Activated CD4-positive, alpha-beta T cell treated with anti-CD3 and anti-CD28 coated beads, Interleukin-2, amount 50 U/mL, for 16 hours (primary cell): ENCODE measurements at places on chromosomes 6 and 20.
A peak's percentile ranks its signal among the peaks of the same experiment; 100 is the strongest.

GRCh38 chr6:169829786-169830185 is 78.4 kb downstream of the ERMARD start:
- no peak for DNase-seq

DNA sequence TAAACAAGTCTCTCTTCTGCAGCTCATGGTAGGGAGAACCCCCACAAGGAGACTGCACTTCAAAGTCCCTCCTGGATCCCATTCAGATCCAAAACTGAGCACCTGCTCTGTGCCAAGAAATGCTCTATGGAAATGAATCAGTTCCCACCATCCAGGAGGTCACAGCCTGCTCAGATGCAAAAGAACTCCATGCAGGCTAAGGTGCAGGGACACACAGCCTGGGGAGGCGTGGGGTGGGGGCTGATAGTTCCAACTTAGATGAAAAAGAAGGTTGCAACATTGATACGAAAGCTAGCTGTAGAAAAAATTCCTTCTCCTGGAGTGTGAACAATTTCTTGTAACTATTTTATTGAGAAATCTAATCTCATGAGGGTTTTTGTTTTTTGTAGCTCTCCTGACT is 111.0 kb upstream of the TMEM170B start:
- DNase-seq: no peak

DNA sequence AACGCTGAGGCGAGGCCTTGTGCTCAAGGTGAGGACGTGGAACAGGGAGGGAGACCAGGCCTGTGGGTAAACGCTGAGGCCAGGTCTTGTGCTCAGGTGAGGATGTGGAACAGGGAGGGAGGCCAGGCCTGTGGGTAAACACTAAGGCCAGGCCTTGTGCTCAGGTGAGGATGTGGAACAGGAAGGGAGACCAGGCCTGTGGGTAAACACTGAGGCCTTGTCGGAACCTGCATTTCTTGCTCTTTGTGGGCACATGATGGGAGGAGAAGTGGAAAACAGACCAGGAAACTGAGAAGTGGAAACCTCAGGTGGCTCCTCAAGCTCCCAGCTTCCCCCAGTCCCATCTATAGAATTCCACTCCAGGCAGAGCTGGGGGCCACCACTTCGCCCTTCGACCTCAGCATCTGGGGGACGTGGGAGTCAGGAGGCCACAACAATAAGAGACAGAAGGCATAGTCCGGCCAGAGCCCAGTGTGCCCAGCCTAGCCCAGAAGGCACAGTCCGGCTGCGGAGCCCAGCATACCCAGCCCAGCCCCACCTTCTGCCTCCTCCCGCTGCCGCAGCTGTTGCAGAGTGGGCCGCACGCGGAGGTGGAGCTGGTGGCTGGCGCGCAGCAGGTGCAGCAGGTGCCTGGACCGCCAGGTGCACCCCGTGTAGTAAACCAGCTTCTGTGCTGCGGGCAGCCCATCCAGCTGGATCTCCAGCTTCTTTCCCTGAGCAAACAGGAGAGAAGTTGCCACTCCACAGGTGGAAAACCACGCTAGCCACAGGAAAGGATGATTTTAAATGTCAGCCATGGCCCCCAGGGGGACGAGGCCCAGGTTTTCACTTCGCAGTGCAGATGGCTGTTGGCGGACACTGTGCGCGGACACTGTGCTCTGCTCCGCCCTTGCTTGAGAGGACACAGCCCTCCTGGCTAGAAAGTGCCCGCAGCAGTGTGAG is 17.5 kb downstream of the FRMD1 start:
- no peak for DNase-seq

DNA sequence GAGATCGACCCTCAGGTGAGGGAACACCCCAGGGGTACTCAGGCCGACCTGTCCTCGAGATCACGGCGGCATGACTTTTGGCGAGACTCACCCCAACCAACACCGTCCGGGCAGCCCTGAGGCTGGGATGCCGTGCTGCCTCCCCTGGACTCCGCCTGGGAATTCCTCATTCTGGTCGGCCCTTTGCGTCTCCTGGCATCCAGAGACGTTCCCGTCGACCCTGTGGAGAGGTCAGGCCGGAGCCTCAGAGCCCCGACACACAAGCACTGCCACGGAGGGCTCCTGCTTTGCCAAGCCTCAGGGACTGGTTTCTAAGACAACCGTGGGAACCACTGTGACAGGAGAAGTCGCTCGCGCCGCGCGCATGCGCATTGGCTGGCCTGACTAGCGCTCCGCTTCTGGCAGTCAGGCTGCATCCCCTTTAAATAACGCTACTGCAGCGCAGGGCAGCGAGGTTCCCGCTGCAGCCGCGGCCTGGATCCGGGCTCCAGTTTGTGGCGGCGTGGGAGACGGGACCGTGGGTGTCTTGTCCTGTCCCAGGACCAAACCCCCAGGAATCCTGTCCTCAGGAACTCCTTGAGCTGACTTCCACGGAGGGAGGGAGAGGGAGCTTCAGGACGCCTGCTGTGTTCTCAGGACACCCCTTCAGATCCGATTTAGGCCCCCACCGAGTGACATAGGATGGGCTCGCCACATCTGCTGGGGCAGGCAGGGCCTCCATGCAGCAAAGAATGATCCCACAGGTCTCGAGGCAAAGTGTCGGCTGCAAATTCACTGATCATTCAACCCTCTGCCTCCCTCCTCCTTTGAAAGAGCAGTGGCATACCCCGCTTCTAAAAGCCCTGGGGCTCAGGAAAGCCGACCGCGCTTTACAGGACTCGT is 163.2 kb upstream of the ZNF337 start:
- DNase-seq: peak; percentile 79
